Activated T-helper 1 cell treated with anti-CD3 and anti-CD28 coated beads, Interleukin-12 subunit alpha, Interleukin-12 subunit beta, Interleukin-2, Interleukin-4 antibody, amounts not matched to agents 30 ng/mL and 10 ng/mL and 1 ng/mL, durations not matched to agents 14 hours and 24 hours and 36 hours (primary cell): ENCODE measurements at places on chromosomes 7 and 10. TPM values are rescaled to one million over a fixed set of nuclear protein-coding genes. Genes with fewer than 3 reads are reported as not detected.
A peak's percentile ranks its signal among the peaks of the same experiment; 100 is the strongest.

DNA sequence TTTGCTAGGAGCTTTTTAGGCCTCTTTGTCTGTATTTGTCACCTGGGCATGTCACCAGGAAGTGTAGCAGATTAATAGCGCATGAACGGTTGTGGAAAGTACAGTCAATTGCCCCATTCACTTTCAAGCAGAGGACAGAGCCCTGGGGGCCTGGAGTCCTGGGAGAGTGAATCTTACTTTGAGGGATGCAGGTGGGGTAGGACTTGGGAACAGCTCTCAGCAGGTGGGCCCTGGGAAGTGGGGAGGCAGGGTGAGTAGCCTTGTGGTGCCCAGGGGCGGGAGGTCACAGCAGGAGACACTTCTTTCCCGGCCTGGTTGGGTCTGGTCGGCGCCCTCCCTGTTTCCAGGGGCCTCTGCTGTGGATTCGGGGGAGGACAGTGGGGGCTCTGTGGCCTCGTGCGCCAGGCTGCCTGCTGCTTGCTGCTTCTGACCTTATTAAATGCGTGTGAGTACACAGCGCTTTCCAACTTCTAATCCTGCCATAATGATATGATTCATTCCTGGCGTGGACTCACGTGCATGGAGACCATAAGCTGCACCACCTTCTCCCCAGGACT is 51.6 kb upstream of the AQP1 start:
- no peak for DNase-seq
- H3K4me1 ChIP-seq = no peaks in the 10 kb centered on the region
- H3K27me3 ChIP-seq = no peaks in the 10 kb centered on the region
- no peak overlapping the region for H3K27ac ChIP-seq

DNA sequence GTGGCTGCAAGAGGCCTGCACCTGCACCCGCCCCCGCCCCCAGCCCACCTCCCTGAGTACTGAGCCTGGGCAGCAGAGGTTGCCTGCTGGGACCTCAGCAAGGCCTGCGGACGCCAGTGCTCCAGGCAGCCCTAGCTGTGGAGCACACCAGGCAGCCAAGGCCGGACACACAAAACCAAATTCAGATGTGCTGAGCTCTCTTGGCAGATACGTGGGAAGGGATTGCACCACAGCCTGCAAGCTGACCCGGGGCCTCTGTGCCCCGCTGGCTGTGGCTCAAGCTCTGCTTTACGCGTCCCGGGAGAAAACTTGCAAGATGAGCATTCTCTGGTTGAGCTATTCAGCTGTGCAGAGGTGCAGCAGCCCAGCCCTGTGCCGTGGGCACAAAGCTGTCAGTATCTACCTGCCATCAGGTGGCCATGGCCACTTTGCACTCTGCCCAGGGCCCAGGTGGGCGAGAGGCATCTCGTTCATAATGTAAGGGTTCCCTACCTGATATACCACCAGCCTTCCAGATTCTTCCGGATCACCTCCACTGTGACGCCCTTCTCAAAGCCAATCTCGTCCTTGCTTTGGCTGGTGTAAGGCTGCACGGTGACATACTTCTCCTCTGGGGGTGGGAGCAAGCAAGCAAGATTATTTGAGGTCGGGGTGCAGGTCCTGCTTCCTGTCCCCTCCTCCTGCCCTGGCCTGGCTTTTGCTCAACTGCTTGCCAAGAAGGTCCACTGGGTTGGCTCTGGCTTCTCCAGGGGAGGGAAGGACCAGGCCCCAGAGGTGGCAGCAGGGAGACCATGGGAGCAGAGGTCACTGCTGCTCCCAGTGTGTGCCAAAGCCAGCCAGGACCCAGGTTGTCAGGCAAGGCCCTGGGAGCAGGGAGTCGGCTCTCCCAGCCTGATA is 123.4 kb downstream of the NEURL1 start:
- no peak for DNase-seq
- no peak overlapping the region for H3K4me3 ChIP-seq
- H3K27me3 ChIP-seq = no peaks in the 10 kb centered on the region
- H3K4me1 ChIP-seq = peaks cover 4% of the 10 kb centered on the region
- peaks cover 8% of the 10 kb centered on the region for H3K36me3 ChIP-seq

GRCh38 chr7:7567898-7568531 is 1.3 kb downstream of the MIOS start:
- DNase-seq = no peak
- H3K27ac ChIP-seq = peak overlapping the region; percentile 73
- H3K27me3 ChIP-seq = no peaks in the 10 kb centered on the region
- H3K36me3 ChIP-seq = peaks cover 25% of the 10 kb centered on the region

GRCh38 chr7:136941816-136942215 is 73.4 kb downstream of the CHRM2 start:
- no peak overlapping the region for H3K27ac ChIP-seq
- no peaks in the 10 kb centered on the region for H3K4me1 ChIP-seq
- H3K36me3 ChIP-seq = no peaks in the 10 kb centered on the region
- no peaks in the 10 kb centered on the region for H3K27me3 ChIP-seq
- no peak overlapping the region for H3K4me3 ChIP-seq

DNA sequence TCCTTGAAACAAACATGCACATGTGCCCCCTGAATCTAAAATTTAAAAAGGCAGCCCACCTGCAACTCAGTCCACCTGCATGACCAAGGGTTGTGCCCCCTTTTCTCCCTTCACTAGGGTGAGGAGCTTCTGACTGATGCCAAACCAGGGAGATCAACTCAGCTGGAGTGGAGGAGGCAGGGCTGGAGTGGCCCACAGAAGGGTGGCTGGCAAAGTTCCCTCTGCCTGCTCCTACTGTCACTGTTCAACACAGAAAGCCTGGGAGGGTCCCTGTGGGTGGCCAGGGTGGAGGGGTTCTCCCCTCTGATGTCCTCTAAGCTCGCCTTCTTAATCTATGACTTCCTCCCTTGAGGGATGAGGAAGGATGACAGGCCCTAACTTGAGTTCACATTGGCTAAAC is 55.7 kb upstream of the ANTXRL start:
- no peak overlapping the region for H3K27ac ChIP-seq
- no peaks in the 10 kb centered on the region for H3K4me1 ChIP-seq
- H3K36me3 ChIP-seq = peaks cover 15% of the 10 kb centered on the region
- no peak for DNase-seq

GRCh38 chr7:128714701-128715495 is 24.3 kb upstream of the CALU start:
- H3K4me3 ChIP-seq = no peak overlapping the region
- no peak overlapping the region for H3K27ac ChIP-seq
- DNase-seq = no peak
- peaks cover 25% of the 10 kb centered on the region for H3K27me3 ChIP-seq

- no peak overlapping the region for H3K4me3 ChIP-seq
- H3K27me3 ChIP-seq = peaks cover 3% of the 10 kb centered on the region
- H3K27ac ChIP-seq = no peak overlapping the region
- peaks cover 3% of the 10 kb centered on the region for H3K36me3 ChIP-seq
Observed at GRCh38 chr10:13152296-13152695, 9.1 kb upstream of the MCM10 start.

The HERC4 gene
- total RNA-seq = 42.3 and 53.1 TPM in 2 replicates
